ENCODE measurements at places on chromosomes 7 and 10. TPM values are rescaled to one million over a fixed set of nuclear protein-coding genes. Genes with fewer than 3 reads are reported as not detected.

The BTBD16 gene
- total RNA-seq, result not detected

The ITGA8 gene
- not detected for total RNA-seq

The CDNF gene
- total RNA-seq, result 0.62 TPM

DNA sequence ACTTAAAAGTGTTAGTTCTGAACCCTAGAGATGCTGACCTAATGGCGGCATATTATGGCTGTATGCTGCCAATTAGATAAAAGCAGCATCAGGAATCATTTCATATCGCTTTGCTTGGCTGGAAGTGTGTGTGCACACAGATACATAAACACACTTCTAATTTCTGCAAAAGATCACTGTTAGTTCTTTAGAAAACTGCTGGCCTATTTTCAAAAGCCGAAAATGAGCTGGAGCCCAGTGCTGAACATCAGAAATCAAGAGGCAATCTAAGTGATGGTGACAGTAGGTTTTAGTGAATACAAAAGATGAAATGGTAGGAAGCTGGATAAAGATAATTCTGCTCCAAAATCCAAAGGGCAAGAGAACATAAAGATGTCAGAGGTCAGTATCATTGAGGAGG, 745.8 kb upstream of the LRRTM3 start:
- H3K4me1 ChIP-seq, result peaks cover 2% of the 10 kb centered on the region
- no peak overlapping the region for H3K4me3 ChIP-seq
- no peaks in the 10 kb centered on the region for H3K36me3 ChIP-seq
- no peak for DNase-seq
- no peak overlapping the region for H3K27ac ChIP-seq

GRCh38 chr7:113998934-113999333, 80.1 kb upstream of the PPP1R3A start:
- H3K4me1 ChIP-seq, result no peaks in the 10 kb centered on the region
- H3K27ac ChIP-seq, result no peak overlapping the region
- no peak overlapping the region for H3K4me3 ChIP-seq
- DNase-seq, result no peak
- H3K36me3 ChIP-seq, result no peaks in the 10 kb centered on the region
